Hematopoietic multipotent progenitor cell treated with erythropoietin and hydrocortisone succinate and interleukin-3 and kit ligand, for 4 days (in vitro differentiated cells): ENCODE measurements at places on chromosomes 6 and 20.

DNA sequence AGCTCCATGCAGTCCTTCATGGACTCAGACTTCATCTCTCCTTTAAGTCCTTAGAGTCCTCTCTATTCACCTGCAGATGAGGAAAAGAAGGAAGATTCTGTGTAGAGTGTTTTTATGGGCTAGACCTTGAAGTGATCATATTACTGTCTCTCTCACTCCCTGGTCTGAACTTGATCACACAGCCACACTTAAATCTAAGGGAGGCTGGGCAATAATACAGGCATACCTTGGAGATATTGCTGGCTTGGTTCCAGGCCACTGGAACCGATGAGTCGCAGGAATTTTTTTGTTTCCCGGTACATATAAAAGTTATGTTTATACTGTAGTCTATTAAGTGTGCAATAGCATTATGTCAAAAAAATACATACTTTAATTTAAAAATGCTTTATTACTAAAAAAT, 59.2 kb upstream of the FOXO3 start:
- no peak for DNase-seq

- no peak for DNase-seq
These were observed 184.9 kb upstream of the LAMP5 start for GRCh38 chr20:9329355-9330101.

DNA sequence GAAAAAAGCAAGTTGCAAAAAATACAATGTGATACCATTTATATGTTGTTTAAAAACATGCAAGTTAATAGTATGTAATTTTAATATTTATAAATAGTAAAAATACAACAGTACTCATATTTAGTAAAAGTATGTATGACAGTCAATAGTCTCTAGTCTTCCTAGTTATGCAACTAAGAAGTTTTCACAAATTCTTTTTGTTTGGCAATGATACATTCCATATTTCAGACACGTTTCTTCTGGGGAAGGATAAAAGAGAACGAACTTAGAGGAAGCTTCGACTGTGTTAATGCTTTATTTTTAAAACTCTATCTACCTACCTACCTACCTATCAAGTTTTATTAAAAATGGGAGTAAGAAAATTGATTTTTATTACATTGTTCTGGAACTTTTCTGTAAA, 77.7 kb downstream of the UBE3D start:
- no peak for DNase-seq

DNA sequence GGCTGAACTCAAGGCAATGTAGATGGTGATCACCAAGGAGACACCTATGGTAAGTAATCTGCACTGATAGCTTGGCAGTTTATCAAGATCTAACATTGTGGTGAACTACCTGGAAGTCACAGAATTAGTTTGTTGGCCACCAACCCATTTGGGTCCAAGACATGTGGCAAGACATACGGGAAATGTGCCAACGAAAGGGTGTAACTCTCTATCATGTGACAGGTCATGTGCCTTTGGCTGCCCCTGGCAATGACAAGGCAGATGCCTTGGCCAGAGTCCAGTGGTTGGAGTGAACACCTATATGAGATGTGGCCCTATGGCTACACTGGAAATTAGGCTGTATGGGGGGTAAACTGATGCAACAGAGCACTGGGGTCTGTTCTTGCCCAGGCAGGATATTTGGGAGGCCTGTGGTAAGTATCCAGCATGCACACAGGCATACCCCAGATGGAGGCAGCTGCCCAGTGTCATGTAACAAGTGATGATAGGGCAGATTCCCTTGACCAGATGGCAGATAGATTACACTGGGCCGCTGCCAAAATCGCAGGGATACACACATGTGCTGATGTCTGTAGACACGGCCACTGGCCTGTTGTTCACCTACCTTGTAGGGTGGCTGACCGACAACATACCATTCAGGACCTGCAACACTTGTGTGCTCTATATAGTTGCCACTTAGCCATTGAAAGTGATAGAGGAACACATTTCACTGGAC, 35.5 kb upstream of the HSF2 start:
- no peak for DNase-seq

GRCh38 chr6:67736161-67736560, 898.9 kb upstream of the ADGRB3 start:
- DNase-seq, result no peak

DNA sequence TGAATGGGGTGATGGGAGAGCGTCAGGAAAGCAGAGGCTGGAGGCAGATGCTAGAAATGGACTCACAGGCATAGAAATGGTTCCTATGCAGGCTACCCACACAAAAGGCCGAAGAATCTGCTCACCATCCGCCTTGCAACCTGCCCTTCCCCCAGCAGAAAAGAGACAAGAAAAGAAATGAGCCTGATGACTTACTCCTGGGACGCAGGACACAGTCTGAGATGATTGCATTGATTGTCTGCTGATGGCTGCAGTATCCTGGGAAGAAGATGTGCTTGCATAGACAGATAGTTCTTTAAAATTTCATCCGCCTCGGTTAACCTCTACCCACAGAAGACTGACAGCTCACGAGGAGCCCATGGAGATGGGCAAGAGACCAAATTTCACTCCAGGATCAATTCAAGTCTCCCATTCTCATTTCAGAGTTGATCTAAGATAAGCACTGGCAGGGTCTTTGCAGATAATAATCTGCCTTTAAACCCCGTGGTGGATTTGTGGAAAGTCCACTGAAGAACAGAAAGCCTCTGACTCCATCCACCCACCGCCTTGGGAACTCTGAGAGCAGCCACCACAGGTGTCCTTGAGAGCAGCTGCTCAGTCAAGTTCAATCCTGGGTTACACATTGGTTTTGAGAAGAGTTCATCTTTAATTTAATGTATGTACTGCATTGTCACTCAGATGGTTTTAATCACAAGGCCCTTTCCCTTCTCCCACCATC, 7.2 kb downstream of the AGPAT4 start:
- no peak for DNase-seq

DNA sequence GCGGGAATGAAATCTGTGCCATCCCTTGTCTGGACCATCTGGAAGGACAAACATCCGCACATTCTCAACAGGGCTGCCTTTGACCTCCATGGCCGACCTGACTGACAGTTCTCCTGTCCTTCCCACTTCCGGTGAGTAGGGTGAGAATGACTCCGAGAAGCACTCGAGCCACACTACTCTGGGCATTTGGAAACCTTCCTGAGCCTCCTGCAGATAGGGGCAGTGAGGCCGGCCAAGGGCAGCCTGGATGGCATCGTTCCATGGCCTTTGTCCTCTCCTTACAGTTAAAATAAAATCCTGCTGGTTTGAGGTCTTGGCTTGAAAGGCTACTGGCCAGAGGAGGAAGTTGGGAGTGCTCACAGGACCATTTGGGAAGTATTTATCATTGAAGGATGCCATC, 70.9 kb upstream of the QKI start:
- DNase-seq, result no peak

- DNase-seq, result peak; percentile 16
These were observed 7.9 kb downstream of the EXOC2 start for GRCh38 chr6:684831-685636.

GRCh38 chr6:40543146-40543545, 44.0 kb downstream of the LRFN2 start:
- DNase-seq, result no peak

GRCh38 chr20:60137657-60138245, 179.5 kb downstream of the CDH26 start:
- DNase-seq, result peak; percentile 83

DNA sequence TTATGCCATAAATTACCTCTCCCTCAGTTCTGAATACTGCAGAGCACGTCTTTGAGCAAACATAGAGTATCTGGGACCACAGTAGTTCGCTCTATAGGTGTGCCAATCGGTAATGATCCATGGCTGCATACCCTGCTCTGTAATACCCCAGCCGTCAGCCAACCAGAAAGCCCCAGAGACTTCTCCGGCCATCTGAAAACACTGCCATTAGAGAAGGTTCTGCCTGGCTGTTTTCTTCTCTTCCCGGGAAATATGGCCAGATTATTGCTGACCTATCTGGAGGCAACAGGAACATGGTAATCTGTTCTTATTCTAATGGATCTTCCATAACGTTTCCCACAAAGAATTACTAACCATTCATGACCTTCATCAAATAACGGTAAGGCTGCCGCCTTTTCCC, 139.9 kb downstream of the RPS12 start:
- no peak for DNase-seq

GRCh38 chr20:61850457-61850856, 215.2 kb downstream of the TAF4 start:
- DNase-seq, result no peak

GRCh38 chr20:10218536-10219451, at the start of gene SNAP25:
TSS of gene SNAP25 (plus strand) at chr20:10218830. CDS start at chr20:10275492, 56,662 bp downstream.
- DNase-seq, result peak; percentile 85

GRCh38 chr20:46151936-46152335, 33.8 kb downstream of the CD40 start:
- no peak for DNase-seq

DNA sequence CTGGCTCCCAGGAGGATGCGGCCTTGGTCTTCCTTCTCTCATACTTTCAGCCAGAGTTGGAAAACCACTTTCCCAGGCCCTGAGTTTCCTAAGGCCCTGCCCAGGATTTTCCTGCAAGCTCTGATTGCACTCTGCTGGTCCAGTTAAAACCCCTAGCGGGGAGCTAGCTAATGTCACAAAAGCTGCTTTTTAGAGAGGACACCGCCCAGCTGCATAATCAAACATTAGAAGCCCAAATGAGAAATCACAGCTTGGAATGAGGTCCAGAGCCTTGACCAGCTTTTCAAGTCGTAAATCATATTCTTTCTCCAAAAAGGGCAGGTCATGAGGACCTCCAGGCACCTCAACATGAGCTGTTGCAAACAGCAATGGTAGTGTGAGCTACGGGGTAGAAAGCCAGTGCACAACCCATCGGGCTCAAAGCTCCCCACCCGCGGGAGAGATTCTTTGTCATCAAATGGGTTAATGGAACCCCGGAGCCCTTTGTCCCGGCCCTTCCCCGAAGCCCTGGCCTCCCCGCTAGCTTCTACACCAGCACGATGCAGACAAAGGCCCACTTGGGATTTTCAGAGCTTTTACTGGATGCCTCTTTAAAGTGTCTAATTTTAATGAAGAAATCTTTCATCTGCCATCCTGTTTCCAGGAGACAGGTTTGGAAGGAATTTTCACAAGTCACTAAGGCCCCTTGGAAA, 134.0 kb downstream of the SCML4 start:
- DNase-seq, result no peak

- no peak for DNase-seq
These were observed 38.8 kb downstream of the ATG5 start for GRCh38 chr6:106286746-106287145.

GRCh38 chr6:117346142-117346930, 79.4 kb downstream of the ROS1 start:
- DNase-seq, result peak; percentile 59

DNA sequence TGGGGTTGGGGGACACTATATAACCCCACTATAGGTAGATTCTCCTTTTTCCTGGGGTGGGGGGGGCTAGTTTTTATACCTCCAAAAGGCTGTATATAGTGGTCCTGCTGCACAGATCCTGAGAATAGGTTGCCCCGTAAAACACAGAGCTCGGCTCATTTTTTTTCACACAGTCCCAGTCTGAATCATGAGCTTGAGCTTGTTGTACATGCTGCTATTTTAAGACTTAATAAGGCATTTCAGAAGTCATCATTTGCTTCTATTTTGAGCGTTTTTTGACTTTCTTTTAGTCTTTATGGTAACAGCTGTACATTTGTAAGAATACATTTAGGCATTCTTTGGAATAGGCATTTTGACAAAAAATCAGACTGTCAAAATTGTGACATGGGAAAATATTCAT, 30.5 kb downstream of the SLC9A8 start:
- no peak for DNase-seq

GRCh38 chr20:48154040-48154765, 368.9 kb upstream of the SULF2 start:
- DNase-seq, result no peak

DNA sequence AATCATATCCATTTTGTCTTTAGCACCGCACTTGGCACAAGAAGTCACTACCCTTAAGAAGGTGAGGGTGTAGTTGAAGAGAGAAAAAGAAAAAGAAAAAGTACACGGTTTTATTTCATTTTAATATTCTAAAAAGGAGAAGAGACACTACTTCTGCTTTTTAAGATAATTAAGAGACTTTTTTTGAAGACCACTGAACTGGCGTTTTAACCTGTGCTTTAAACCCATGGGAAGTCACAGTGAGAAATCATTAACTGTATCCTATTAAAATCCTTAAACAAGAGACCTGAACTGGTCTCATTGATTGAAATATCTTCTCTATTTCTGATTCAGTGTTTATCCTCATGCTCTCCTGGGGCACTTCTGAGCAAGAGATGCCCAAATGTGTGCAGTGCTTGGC, 243.5 kb downstream of the TMEM242 start:
- peak; percentile 38 for DNase-seq

DNA sequence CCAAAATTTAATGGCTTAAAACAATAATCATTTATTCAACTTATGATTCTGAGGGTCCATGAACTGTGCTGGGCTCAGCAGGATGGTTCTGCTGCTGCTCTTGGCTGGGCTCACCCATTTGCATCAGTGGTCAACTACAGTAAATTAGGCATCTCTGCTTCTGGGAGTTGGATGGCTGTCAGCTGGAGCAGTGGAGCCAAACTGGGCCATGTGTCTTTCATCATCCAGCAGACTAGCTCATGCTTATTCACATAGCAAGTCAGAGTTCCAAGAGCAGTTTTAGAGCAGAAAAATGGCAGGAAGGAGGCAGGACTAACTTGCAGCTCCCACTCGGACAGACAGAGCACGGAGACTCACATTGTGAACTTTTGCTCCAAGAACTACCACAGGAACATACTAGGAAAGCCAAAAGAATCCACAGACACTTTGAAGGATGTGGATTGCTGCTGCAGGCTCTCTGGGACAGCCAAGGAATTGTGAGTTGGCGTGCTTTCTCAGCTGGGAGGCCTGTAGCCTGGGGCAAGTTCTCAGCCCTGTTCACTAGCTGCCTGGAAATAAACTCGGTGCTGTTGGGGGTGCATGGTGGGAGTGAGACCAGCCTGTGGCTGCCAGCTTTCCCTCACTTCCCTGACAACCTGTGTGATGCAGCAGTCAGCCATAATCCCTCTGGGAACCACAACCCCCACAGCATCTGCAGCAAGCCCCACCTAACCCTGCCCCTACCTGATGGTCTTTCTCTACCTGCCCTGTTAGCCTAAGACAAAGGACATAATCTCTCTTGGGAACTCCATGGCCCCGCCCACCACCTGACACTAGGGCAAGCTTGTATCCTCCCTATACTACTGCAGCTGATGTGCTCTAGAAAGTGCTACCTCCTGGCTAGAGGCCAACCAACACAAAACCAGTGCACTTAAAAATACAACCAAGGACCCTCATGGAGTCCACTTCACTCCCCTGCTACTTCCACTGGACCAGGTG, 129.0 kb downstream of the JPH2 start:
- DNase-seq, result no peak

- no peak for DNase-seq
These were observed 62.6 kb downstream of the DLL1 start for GRCh38 chr6:170227996-170228945.

- peak; percentile 50 for DNase-seq
These were observed 2.4 kb downstream of the PREP start for GRCh38 chr6:105400501-105400900.

- no peak for DNase-seq
These were observed 69.8 kb downstream of the MYB start for GRCh38 chr6:135250751-135251497.

GRCh38 chr6:106546261-106546690, 83.0 kb downstream of the RTN4IP1 start:
- no peak for DNase-seq

GRCh38 chr20:5316188-5317158, at the start of gene PROKR2:
TSS of gene PROKR2 (minus strand) at chr20:5316954. CDS start at chr20:5314369, 2,585 bp downstream.
- peak; percentile 47 for DNase-seq
